ENCODE measurements at places on chromosomes 6 and 20.
A peak's percentile ranks its signal among the peaks of the same experiment; 100 is the strongest.

DNA sequence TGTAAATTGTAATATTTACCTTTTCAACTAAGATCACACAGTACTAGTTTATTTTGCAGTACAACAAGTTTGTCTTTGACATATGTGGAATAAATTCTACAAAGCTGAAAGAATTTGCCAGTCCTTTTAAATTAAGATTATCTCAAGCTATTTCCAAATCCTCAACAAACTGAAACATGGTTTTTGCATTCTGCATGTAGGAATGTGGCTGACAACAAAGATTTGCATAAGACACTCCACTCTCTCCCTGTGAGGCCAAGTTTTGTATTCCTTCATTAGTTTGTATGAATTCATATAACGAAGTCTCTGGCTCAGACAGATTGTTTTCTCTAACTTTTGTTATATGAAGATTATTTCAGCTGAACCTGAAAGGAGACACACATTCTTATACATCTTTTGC lies 124.1 kb upstream of the THEMIS start:
- DNase-seq, result no peak

- no peak for DNase-seq
Measured at GRCh38 chr6:11613858-11614257, 76.3 kb downstream of the TMEM170B start.

- no peak for DNase-seq
Measured at GRCh38 chr6:62167736-62168135, 118.3 kb downstream of the KHDRBS2 start.

DNA sequence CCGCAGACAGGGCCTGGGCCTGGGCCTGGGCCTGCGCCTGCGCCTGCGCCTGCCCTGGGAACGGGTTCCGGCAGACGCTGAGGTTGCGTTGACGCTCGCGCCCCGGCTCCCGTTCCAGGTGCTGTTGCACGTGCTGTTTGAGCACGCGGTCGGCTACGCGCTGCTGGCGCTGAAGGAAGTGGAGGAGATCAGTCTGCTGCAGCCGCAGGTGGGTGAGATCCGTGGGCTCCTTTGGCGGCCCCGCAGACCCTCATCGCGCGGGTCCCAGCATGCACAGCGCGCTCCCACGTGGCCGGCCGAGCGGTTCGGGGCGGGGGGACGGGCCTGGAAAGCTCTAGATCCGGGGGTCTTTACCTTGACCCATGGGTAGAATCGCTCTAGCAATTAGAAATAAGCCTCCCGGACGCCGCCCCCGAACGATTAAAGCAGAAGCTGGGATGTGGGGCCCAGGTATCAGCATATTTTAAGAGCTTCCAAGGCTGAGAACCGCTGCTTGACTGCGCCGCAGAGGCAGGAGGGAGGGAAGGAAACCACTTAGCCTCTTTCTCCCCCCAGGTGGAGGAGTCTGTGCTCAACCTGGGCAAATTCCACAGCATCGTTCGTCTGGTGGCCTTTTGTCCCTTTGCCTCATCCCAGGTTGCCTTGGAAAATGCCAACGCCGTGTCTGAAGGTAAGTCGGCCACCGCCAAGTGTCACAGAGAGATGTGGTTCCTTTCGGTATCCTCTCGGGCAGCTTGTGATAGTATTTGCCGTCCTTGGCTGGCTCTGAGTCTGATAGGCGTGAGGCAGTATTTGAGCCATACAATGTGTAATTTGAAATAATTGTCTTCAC lies 508 bp downstream of the NOP56 start:
- DNase-seq, result no peak

GRCh38 chr20:49928411-49929141 lies 7.6 kb upstream of the RNF114 start:
- peak; percentile 80 for DNase-seq
